ENCODE measurements at places on chromosomes 6 and 20.

- no peaks in the 10 kb centered on the region for H3K36me3 ChIP-seq
Observed at GRCh38 chr6:10237298-10238038, 177.4 kb downstream of the TFAP2A start.

GRCh38 chr20:24866008-24866407 lies 83.1 kb upstream of the CST7 start:
- H3K4me1 ChIP-seq = no peaks in the 10 kb centered on the region
- H3K36me3 ChIP-seq = no peaks in the 10 kb centered on the region
- H3K27me3 ChIP-seq = peaks cover 2% of the 10 kb centered on the region
- no peak overlapping the region for H3K27ac ChIP-seq
- H3K4me3 ChIP-seq = no peak overlapping the region

- no peak overlapping the region for H3K4me3 ChIP-seq
- no peaks in the 10 kb centered on the region for H3K36me3 ChIP-seq
- no peak overlapping the region for H3K27ac ChIP-seq
- H3K4me1 ChIP-seq = peaks cover 2% of the 10 kb centered on the region
Observed at GRCh38 chr6:13068586-13069210, 259.6 kb downstream of the TBC1D7 start.

DNA sequence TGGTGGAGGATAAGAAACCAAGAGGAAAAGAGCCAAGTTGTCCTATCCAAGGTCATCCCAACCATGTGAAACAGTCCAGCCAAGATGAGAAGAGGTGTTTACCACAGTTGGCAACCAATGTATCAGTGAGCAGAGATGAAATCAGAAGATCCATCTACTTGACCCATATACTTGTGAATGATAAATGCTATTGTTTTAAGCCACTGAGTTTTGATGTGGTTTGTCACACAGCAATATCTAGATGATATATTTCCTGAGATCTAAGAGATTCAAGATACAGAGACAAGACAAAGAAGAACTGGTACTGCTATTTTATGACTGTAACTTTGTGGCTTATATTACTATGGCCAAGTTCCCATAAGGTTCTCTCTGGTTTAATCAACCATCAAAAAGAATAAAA lies 721.2 kb downstream of the MAFB start:
- no peaks in the 10 kb centered on the region for H3K27me3 ChIP-seq
- no peaks in the 10 kb centered on the region for H3K36me3 ChIP-seq
- no peak overlapping the region for H3K4me3 ChIP-seq

- H3K27ac ChIP-seq = peak overlapping the region; percentile 90
- peaks cover 25% of the 10 kb centered on the region for H3K4me1 ChIP-seq
- no peak for DNase-seq
- peaks cover 8% of the 10 kb centered on the region for H3K27me3 ChIP-seq
- H3K36me3 ChIP-seq = peaks cover 18% of the 10 kb centered on the region
- H3K4me3 ChIP-seq = peak overlapping the region; percentile 93
Observed at GRCh38 chr20:38435555-38435939, 419 bp upstream of the SNHG17 start.
